Activated naive CD4-positive, alpha-beta T cell treated with anti-CD3 and anti-CD28 coated beads, Interleukin-2, amount 50 U/mL, for 72 hours (primary cell): ENCODE measurements at places on chromosomes 13 and 19.

DNA sequence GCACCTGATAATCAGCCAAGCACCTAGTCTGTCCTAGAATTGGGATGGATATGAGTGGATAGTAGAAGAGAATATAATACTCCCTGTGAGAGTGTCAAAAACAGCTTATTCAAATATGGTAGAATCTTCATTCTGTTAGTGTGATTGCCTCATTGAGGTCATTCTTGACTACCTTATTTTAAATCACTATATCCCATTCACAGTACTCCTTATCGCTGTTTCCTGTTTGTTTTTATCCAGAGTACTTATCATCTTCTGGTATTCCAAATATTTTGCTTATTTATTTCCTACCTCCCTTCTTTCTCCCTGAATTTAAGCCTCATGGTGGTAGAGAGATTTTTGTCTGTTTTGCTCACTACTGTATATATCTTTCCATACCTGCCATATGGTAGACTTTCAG, 9.9 kb downstream of the NDFIP2 start:
- DNase-seq, result no peak

GRCh38 chr13:107827840-107828549, 387.3 kb downstream of the LIG4 start:
- no peak for DNase-seq

GRCh38 chr19:3707868-3708206, 347 bp upstream of the TJP3 start:
- no peak for DNase-seq

- no peak for DNase-seq
Observed at GRCh38 chr19:18868380-18869022, 27.5 kb downstream of the CERS1 start.

DNA sequence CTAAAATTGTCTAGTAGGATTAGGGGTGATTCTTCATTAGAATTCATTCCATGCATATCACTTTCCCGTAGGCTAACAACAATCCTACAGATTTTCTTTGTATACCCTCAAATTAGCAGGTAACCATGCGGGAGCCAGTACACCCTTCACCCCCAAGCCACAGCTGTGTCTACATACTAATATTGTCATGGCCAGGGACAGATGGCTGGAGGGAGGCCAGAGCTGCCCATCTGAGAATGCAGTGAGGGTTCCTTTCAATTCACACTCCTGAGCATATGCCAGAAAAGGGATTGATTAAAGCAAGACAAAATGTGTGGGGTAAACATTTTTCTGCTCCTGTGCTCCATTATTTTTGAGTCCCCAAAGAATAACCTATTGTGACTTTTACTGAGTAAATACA, 68.9 kb downstream of the FREM2 start:
- no peak for DNase-seq

GRCh38 chr13:110097013-110097412, 209.9 kb downstream of the COL4A1 start:
- no peak for DNase-seq

GRCh38 chr13:94674609-94675348, 37.6 kb downstream of the SOX21 start:
- DNase-seq, result peak; percentile 63

DNA sequence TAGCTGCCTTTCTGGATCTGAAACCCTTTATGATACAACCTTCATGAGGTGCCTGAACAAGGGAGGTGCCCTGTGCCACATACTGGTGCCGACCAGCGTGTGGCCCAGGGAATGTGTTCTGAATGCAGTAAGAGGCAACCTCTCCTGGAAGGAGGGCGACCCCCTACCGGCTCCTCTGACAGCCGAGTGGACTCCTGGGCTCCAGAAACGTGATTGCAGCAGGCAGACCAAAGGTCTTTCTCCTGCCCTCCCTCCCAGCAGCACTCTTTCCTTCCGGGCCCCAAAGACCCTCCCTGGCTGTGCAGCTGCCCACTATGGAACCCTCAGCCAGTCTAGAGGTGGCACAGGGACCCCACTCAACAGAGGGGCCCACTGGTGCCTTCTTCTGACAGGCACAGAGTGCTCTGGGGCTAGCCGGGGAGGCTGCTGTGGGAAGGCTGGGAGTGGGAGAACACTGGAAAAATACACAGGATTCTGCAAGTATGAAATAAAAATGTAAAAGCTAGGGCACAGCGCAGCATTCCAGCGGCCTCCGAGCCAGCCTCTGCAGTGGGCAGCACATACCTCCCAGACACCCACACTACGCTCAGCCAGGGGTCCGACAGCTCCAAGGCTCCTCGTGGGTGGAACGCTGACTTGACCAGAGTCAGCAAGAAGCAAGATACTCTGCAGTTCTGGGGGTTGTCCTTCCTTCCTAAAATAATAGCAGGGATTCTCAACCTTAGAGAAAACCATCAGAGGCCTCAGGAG, 14.9 kb downstream of the SH3GL1 start:
- no peak for DNase-seq

DNA sequence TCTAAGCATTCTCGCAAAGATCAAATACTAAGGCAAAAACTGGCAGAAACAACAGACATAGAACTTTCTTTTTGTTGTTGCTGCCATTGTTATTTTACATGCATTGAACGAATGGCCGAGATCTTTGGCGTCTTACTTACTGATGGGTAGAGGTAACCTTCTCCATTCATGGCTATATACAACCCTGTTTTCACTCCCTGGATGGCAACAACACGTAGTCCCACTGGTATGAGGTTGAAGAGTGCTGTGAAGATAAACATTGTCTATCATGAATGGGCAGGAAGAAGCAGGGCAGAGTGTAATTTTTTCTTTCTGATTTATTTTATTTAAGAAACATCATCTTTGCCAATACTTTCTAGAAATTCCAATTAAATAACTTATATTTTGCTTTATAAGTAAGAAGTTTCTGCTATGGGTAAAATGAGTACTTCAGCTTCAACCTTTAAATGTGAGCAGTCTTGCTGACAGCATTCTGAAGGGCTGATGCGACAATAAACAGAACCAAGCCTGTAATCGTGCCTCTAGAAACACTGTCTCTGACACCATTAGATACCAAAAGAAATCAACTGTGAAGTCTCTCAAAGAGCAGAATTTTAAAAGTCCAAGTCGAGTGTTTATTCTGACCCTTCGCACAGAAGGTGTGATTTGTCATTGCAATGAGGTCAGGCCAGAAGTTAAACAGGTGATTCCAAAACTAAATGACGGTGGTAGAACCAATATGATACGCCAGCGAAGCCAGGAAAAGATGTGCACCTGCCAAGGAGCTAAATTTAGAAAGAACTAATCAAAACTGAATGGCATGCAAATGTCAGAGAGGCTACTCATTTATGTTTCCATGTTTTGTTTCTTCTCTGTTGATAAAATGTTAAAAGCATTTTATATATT, 416.4 kb downstream of the ITGBL1 start:
- DNase-seq, result no peak

DNA sequence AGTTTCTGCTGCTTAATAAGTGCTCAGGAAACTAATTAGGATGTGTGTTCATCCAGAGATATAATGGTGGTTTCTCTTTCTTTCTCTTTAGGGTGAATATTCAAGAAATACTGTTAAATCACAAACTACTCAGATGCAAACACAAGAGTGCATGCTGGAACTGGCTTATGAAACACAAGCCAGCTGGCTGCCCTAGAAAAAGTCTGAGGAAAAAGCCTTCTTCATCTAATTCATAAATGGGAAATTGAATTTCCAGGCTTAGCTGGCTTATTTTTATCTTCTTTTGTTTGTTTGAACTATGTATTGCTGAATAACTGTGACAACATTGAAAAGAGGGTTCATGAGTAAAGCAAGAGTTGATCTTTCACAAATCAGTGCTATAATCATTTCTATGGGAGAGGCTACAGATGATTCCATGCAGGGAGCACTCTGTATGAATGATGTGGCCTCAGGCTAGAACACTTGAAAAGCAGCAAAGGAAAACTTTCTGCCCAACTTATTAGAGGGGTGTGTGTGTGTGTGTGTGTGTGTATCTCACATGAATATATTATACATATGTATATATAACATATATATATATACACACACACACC, 69.8 kb upstream of the SCEL start:
- no peak for DNase-seq

DNA sequence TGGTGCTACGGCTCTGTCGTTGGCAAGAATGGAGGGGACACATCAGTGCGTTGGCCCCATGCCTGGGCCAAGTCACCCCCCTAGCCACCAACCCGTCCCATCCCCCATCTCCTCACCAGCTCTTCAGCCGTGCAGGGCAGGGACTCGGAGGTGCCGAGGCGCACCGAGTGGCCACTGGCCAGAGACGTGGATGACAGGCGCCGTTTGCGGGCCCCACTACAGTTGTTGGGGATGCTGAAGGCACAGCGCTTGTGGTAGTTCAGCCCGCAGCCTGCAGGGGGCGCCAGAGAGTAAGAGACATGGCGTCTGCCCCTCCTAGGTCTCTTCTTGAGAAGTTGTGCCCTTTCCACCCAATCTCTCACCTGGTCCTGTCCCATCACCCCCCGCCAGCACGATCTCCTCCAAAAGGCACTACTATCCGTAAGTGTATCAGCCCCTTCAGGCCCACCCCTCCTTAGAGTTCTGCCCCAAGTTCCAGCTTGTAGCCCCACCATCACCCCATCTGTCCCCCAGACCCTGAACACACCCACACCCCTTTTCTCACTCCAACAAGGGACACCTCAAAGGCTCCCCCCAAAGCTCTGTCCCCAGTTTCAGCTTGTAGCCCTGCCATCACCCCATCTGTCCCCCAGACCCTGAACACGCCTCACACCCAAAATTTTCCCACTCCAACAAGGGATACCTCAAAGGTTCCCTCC, 12.4 kb downstream of the PRKD2 start:
- peak; percentile 97 for DNase-seq

DNA sequence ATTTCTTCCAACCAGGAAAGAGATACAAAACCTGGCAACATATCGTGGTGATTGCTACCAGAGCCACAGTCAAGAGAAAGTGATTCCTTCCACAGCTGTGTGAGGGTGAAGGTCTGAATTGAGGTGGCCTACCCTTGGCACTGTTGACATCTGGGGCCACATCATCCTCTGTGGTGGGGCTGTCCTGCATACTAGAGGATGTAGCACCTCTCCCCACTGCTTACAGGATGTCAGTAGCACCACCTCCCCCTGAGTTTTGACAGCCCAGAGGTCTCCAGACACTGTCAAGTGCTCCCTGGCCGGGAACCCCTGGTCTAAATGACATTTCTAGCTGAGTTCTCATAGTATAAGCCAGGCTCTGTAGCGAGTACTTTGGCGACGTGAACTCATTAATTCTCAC, 15.5 kb downstream of the PTGER1 start:
- no peak for DNase-seq

DNA sequence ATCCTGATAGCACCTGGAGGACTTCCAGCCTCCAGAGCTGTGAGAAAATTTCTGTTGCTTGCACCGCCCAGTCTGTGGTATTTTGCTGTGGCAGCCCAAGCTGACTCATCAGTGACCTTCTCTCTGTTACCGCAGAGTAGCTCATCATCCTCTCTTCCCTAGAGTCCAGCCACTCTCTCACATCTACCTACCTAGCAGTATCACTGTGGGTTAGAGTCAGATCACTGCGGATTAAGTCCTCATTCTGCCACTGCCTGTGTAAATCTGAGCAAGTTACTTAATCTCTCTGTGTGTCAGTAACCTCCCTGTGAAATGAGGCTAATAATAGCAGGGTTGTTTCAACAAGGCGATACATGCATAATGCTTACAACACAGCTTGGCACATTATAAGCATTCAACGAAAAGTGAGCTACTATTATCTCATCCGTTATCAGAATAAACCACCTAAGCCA, 40.3 kb upstream of the USPL1 start:
- DNase-seq, result peak; percentile 72

GRCh38 chr19:55042344-55042678, 4.2 kb upstream of the GP6 start:
- no peak for DNase-seq

- DNase-seq, result peak; percentile 67
Observed at GRCh38 chr13:40026174-40026585, 370.7 kb downstream of the COG6 start.

- no peak for DNase-seq
Observed at GRCh38 chr19:7301525-7301924, 7.3 kb upstream of the INSR start.

GRCh38 chr19:28705008-28705407, 507.9 kb downstream of the UQCRFS1 start:
- DNase-seq, result no peak

DNA sequence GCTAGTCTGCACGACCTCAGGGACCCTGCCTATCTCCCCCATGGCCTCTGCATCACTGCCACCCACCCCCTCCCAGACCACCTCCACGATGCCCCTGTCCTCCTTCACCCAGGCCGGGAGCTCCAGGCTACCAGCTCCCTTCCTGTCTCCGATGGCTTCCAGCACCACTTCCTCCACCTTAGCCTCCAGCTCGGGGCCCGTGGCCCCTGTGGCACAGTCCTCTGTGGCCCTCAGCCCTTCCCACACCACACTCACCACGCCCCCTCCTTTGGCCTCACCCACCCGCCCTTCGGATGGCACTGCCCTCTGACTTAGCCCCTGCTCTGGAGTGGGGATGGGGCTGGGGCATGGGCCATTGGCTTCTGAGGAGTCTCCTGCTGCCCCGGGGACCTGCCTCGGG, 7.2 kb downstream of the PALM3 start:
- DNase-seq, result no peak

- peak; percentile 44 for DNase-seq
Observed at GRCh38 chr13:26037302-26037701, 14.5 kb downstream of the SHISA2 start.

DNA sequence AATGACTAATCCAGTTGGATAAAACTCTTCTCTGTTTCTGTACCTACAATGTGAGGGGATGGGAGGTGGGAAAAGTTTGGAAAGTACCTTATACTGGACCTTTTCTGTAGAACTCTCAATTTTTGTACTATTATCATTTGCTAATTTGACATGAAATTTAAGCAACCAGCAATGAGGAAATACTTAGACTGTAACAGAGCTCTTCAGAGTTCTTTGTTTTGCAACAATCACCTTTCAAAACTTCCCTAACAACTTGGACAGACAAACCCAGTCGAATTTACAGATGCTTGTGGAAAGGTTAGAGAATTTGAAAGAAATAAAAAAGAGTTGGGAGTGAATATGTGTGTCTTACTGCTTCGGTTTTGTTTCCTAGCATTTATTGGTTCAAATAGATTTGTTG, 16.8 kb downstream of the KBTBD7 start:
- no peak for DNase-seq

DNA sequence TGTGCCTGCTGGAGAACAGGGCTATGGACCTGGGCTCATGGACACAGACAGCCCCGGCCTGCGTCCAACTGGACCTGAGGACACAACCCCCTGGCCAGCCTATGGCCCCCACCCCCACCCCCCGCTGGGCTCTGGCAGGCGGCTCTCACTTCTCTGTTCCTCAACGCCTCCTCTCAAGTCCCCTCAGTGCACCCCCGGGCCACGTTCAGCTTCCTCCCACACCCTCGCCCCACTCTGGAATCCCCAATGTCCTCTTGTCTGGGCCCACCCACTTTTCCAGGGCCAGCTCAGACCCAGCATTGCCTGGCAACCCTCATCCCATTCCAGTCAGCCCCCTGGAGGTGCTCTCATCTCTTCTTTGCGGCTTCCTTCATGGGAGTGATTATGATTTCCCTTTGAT, 130.2 kb upstream of the SPACA7 start:
- DNase-seq, result no peak

- DNase-seq, result no peak
Observed at GRCh38 chr13:39765801-39766463, 110.5 kb downstream of the COG6 start.
